H1 (cell line): ENCODE measurements at places on chromosomes 3 and 15. TPM values are rescaled to one million over a fixed set of nuclear protein-coding genes. Genes with fewer than 3 reads are reported as not detected.
A peak's percentile ranks its signal among the peaks of the same experiment; 100 is the strongest.

The GPR15 gene
- total RNA-seq: not detected in 2 replicates

The ABHD17C gene
- total RNA-seq: 29.8 and 31.8 TPM in 2 replicates

DNA sequence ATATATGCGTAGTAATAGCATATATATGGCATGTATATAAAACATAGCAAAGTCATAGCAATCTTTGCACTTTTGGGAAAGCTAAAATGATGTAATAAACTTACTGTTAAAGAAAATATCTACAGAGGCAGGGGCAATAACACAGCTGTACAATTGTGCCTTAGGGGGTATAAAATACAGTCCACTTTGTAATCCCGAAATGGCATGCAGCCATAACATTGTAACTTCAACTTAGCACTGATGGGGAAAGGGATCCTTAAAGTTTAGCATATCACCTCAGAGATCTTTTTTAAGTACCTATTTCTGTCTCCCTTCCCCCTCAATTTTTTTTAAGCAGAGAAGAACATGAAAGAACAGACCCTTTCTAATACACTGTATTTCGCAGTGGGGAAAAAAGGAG lies 40.8 kb downstream of the PLD1 start:
- no peak for DNase-seq

GRCh38 chr15:69810431-69811354 lies 287.0 kb downstream of the TLE3 start:
- no peak for DNase-seq

DNA sequence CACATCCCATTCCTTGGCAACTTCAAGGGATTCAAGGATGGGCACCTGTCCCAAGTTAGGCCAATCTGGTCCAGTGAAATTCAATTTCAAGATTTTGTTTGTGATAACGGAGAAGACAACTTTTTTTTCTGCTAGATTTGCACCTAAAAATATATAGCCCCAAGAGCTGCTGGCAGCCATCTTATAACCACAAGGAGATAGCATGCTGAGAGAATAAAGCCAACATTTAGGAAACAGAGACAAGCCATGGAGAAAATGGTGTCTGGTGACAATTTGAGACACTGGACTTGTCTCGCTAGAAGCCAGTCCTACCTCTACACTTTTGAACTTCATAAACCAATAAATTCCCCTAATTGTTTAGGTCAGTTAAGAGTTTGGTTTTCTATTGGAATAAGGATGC lies 5.4 kb downstream of the PARL start:
- DNase-seq: no peak

DNA sequence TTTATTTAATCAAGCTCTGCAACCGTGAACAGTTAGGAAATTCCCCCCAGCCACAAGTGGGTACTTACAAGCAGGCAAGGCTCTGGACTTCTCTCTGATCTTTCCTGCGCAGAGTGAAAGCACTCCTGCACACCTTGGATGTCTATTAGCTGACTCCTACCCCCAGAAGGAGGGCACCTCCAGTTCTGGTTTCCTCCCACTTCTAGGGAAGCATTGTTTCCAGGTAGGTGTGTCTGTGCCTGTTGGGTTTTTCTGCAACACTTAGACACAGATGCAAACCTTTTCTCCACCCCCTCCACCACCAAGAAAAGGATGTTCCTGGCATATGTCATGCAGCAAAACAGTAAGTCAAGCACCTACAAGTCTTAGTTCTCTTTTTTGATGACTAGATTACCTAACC lies at the start of gene ZBED2:
ZBED2 (minus strand) TSS at position 115 of the 400 bp plus-strand sequence. CDS start 1,145 bp downstream, outside the sequence.
- DNase-seq: no peak

- DNase-seq: no peak
Observed at GRCh38 chr3:2661078-2661477, 449.1 kb downstream of the IL5RA start.

DNA sequence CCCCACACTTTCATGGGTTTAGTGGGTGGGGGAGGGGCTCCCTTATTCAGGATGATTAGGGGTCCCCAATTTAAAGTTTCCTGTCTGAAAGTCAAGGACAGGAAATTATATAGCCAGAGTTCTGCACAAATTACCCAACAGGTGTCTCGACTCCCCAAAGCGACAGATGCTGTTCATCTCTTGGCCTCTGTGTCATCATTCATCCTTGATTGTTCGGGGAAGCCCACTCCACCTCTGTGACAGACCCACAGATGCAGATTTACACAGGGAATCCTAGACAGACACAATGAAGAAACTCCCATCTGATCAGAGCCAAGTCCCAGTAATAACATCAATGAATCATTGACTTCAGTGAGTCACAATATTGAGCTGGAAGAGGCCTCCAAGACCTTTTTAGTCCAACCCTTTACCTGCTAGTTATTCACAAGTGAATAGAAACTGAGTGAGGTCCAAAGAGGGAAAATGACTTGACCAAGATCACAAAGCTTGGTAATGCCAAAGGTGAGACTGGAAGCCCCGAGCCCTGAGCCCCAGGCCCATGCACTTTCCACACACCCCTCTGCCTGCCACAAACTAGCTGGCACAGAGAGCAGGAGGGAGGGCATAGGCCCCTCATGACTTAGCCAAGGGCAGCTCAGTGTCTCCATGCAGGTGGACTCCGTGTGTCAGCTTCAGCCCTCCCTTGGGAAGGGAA lies 7.9 kb upstream of the SRP14 start:
- no peak for DNase-seq

DNA sequence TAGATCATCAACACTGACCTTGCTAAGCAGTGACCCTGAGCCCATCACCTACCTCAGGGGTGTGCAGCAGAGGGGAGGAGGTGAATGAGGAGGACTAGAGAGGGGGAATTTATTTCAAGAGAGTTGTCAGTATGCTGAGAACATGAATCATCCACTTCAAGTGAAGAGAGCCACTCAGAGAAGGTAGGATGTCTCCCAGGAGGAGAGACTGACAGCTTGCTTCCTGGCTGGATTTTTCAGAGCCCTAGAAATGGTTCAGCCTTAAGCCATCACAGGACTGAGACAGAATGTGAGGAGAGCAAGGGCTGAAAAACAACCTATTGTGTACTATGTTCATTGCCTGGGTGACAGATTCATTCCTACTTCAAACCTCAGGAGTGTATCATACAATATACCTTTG lies 34.8 kb downstream of the CCNL1 start:
- DNase-seq: no peak

- DNase-seq: no peak
Observed at GRCh38 chr15:100043692-100044091, 298.1 kb downstream of the ADAMTS17 start.

GRCh38 chr3:127920738-127921137 lies 5.7 kb downstream of the KBTBD12 start:
- no peak for DNase-seq

- DNase-seq: no peak
Observed at GRCh38 chr15:61659566-61660190, 400.6 kb downstream of the VPS13C start.

DNA sequence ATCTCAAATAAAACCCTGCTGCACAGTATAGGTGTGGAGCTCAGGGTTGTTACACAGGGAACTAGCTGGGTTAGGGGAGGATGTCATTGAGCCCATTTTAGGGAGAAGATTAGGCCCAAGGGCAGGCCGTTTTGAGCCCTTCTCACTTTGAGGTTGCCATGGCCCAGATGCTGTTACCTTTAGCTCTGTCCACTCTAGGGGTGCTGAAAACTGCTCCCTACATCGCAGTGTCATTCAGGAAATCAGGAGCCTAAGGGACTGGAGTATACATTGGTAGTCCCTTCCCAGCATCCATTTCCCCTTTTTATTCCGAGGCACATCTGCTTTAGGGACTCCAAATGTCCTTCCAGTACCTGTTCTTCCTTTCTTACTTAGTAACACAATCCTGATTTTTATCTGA lies 79.0 kb upstream of the SELENOK start:
- DNase-seq: peak; percentile 50

- no peak for DNase-seq
Observed at GRCh38 chr15:80579611-80580010, 115.5 kb upstream of the ABHD17C start.

GRCh38 chr15:76447728-76448441 lies 111.3 kb downstream of the ISL2 start:
- no peak for DNase-seq

The HHLA2 gene
- total RNA-seq: not detected in 2 replicates

- no peak for DNase-seq
Observed at GRCh38 chr3:166706094-166706493, 674.0 kb downstream of the ZBBX start.

GRCh38 chr15:32705446-32705845 lies 12.4 kb upstream of the GREM1 start:
- no peak for DNase-seq

DNA sequence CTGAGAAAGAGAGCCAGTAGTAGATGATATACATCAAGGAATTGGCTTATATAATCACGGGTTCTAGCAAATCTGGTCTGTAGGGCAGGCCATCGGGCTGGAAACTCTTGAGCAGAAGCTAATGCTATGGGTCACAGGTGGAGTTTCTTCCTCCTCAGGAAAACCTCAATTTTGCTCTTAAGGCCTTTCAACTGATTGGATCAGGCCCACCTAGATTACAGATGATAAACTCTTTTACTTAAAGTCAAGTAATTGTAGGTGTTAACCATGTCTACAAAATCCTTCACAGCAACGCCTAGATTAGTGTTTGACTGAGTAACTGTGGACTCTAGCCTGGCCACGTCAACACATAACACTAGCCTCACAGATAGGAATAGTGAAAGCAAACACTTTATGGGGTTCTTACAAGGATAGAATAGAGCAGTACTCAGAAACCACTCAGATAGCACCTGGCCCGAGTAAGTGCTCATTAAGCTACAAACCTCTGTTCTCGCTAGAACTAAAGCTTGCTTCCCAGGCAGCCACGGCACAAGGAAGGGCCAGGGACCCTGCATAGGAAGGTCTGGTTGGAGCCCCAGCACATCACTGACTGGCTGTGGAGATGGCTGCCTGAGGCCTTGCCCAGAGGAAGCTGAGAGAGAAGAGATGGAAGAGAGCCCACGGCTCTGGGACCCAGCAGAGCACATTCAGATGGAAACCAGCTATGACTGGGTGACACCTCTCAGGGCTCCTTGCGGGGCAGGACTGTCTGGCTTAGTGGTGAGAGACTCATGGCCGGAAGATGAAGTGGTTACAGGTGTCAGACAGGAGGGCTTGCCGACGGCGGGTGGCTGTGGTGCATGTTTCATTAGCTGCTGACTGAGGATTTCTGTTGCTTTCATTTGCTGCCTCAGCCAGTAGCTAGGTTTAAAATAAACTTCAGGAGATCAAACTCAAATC lies 202.5 kb upstream of the TLE3 start:
- DNase-seq: no peak

DNA sequence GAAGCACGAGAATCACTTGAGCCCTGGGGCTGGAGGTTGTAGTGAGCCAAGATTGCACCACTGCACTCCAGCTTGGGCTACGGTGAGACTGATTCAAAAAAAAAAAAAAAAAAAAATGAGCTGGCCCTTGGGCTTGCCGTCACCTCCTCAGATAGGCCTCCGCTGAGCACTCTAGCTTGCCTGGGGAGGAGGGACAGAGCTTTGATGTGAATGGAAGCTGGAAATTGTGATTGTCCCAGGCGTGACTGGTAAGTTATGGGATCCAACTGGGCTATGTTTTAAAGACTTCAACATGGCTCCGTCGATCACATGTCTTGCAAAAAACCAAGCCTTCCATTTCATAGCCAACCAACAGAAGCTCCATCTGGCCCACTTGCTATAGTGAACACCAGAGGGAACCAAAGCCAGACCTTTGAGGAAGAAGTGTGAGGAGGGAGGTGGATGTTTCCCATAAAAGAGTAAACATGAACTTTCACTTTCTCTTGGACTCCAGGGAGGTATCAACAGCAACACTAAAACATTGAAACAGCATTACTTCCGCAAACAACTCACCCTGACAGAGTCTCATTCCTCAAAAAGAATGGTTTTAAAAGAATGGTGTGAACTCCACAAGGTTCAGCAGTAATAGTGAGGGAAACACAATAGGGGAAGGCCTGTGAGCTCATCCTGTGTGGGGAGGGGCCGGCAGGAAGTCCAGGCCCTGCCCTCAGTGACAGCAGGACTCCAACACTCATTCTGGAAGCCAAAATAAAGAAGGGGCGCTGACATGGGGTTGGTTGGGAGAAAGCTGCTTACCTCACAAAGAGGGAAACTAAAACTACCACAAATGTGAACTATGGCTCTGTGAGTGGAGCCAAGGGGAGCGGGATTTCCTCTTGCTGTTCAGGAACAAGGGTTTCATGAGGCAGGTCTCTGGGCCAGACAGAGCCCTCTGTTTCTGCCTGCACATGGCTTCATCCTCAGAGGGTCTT lies 59.2 kb upstream of the IL12A start:
- no peak for DNase-seq

The XXYLT1 gene
- 23.8 and 24.5 TPM in 2 replicates for total RNA-seq

GRCh38 chr3:86702381-86702958 lies 288.5 kb downstream of the VGLL3 start:
- no peak for DNase-seq

- DNase-seq: no peak
Observed at GRCh38 chr3:10244009-10244408, 4.2 kb upstream of the TATDN2 start.

DNA sequence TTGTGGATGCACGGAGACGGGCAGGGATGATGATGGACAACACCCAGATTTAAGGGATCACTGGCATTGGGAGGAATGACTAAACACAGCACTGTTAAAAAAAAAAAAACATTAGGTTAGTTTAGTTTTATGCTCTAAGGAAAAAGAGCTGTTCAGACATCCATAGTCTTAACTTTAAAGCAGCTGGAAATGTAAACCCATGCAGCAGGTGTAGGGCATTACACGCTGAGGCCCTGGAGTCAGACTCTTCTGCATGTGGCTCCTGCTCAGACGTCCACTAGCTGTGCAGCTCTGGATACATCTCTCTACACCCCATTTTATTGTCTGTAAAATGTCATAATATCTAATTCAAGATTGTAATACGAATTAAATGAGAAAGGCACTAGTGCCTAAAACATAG lies 191.8 kb upstream of the RASGRP1 start:
- DNase-seq: no peak

GRCh38 chr15:79657722-79658121 lies 225.6 kb downstream of the MINAR1 start:
- no peak for DNase-seq

DNA sequence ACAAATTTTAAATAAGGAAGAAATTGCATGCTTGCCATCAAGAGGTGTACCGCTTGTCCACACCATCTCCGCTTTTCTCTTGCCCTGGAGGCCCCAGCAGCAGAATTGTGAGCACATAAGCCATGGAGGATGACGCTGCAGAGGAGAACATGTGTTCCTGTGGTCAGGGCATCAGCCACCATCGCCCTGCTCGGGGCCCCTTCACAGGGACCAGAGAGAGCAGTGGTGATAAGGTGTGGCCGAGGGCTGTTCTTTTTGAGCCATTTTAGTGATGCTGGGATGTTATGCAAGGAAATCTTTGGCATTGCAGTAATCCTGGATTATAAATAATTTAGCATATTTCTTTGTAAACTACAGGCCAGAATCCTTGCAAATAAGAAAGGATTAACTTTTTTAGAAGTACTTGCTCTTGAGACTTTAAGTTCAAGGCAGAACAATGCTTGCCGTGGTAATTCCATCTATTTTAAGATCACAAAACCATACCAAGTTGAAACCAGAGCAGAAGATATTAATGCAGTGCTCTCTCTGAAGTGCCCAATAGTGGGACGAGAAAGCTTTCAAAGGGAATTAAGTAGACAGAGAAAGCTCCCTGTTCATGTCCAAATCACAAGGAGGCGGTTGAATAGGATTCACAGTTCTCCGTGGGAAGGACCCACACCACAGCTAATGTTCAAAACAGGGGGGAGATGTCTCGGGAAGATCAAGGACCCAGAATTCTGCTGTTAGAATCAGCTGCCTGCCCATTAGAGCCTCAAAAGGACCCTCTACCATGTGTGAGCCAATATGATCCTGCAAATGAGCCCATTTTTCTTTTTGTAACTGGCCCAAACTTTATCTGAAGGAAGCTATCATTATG lies 338.5 kb downstream of the RORA start:
- no peak for DNase-seq

The CADPS gene
- 10.2 and 11.7 TPM in 2 replicates for total RNA-seq

The PAK2 gene
- total RNA-seq: 60.5 and 62.8 TPM in 2 replicates
